Smooth muscle cell of bladder (primary cell): ENCODE measurements at places on chromosomes 7 and 10. TPM values are rescaled to one million over a fixed set of nuclear protein-coding genes. Genes with fewer than 3 reads are reported as not detected.

The GNGT1 gene
- 0.37 and 0.71 TPM in 2 replicates for total RNA-seq

The RADIL gene
- total RNA-seq = 0.46 and 0.57 TPM in 2 replicates

The OR2A12 gene
- total RNA-seq = not detected in 2 replicates

The GCK gene
- 1.0 and 1.4 TPM in 2 replicates for total RNA-seq

The VWDE gene
- 0.09 TPM in 1 of 2 replicates, not detected in the other for total RNA-seq

The MYL10 gene
- not detected in 2 replicates for total RNA-seq

The PLXDC2 gene
- total RNA-seq = 20.9 and 33.3 TPM in 2 replicates
